ENCODE measurements at places on chromosomes 3 and 15.
A peak's percentile ranks its signal among the peaks of the same experiment; 100 is the strongest.

- DNase-seq = peak; percentile 34
Observed at GRCh38 chr3:174397848-174398247, 461.3 kb upstream of the NAALADL2 start.

GRCh38 chr3:99110401-99110800 lies 208.9 kb upstream of the DCBLD2 start:
- no peak for DNase-seq

- peak; percentile 73 for DNase-seq
Observed at GRCh38 chr3:44058022-44058867, 183.4 kb upstream of the TOPAZ1 start.

DNA sequence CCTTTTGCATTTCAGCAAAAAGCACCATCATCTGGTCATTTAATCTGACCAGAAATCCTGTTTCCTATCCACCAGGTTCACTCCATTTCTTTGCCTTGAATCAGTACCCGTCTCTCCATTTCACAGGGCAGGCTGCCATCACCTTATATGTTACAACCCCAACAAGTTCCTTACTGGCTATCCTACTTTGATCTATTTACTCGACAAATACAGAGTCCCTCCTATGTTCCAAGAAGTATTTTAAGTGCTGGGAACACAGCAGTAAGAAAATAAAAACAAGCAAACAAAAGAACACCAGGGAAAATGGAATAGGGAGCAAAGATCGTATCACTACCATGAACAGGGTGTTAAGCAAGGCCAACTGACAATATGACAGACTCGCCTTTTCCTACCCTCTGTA lies 295.2 kb upstream of the WNT5A start:
- no peak for DNase-seq

DNA sequence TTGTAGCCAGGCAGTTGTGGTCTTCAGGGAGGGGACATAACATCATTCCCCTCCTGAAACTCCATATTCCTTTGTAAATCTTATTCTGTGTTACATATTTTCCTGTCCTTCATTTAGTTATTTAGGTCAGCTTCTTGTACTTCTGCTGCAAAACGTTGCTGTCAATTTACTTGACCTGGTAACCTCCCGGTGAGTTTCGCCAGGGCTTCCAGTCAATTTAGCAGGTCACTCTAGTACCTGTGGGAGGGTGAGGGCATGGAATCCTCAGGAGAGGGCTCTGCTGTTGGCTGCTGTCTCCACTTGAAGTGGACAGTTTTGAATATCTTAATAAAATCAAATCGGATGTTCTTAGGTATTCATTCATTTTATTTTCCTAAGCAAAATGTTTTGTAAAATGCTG lies 29.6 kb downstream of the FNDC3B start:
- no peak for DNase-seq

GRCh38 chr15:65384895-65385869 lies 7.4 kb upstream of the IGDCC3 start:
- DNase-seq = peak; percentile 68

GRCh38 chr3:99484871-99485270 lies 153.5 kb upstream of the COL8A1 start:
- DNase-seq = peak; percentile 69

DNA sequence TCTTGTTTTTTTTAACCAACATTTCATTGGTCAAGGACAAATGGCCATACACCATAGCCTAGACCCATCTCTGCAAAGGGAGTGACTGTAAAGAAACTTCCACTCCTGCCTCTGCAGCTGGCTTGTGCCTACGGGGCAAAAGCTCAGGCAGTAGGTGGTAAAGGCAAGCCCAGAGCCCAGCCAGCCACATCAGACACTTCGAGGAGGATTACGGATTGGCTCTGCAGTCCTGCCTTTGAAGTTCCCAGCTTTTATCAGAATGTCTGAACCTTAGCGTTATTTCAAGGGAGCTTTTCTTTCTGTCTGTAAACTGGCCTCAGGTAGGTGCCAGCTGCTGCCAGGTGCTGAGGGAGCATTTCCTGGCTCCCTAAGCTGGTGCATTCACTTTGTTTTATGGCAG lies 15.6 kb downstream of the ZNF710 start:
- no peak for DNase-seq

GRCh38 chr15:65578904-65579728 lies 31.8 kb downstream of the INTS14 start:
- DNase-seq = no peak

DNA sequence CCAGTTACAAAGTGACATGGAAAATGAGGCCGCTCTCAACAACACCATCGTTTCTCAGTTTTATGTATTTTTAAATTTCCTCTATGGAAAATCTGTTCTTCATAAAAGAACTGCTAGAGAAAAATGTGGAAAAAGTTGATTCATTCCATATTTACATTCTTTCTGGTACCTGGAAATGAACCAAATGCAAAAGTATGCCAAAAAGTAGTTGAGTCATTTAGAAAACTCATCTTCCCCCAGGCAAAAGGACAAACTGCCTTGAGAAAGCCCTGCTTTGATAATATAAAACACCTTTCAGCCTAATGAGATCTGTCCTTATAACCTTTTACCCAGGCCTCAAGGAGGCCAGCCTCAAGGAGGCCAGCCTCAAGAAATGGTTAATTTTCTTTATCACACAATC lies 283.0 kb upstream of the VEPH1 start:
- peak; percentile 96 for DNase-seq

GRCh38 chr15:33378866-33379480 lies 68.2 kb downstream of the RYR3 start:
- DNase-seq = no peak

DNA sequence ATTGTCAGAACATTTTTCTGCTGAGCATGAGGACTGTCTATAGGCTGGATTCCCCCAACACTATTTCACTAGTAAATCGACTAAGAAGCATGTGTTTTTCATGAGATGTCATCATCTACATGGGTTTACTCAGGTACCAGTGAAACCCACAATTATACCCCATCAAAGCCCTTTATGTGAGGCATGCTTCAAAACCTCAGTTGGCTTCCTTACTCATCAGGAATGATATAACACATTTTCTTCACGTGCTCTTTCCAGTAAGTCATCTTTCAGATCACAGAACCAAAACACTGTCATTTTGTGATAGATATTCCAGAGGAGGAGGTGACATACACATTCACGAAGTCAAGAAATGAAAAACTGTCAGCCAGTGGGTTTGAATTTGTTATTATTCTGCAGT lies 116.5 kb downstream of the ANO10 start:
- DNase-seq = peak; percentile 33

GRCh38 chr3:117898722-117899522 lies 1135.7 kb downstream of the IGSF11 start:
- no peak for DNase-seq

GRCh38 chr3:117681619-117682018 lies 972.0 kb downstream of the TUSC7 start:
- DNase-seq = peak; percentile 33

DNA sequence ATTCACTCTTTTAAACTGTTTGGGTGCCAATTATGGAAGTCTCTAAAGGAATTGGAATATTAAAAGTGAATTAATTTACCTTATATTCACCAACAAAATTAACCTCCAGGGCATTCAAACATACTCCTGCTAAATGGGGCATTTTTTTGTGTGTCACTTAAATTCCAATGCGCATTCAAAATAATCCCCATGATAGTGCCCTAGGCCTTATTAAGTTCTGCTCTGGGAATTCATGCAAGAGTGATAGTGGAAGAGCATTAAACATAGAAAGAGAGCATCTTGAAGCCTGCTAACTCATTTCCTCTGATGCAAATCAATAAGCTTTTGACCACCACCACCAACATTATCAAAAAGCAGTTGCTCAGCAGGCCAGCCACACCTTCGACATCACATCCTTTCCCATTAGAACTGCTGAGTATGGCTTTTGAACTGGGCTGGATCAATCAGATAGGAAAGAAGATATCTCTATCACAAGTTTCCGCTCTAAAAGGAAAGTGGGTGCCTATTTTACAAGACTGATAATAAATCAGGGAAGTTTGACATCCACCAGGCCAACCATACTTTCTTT lies 156.7 kb downstream of the TMCO5A start:
- no peak for DNase-seq

DNA sequence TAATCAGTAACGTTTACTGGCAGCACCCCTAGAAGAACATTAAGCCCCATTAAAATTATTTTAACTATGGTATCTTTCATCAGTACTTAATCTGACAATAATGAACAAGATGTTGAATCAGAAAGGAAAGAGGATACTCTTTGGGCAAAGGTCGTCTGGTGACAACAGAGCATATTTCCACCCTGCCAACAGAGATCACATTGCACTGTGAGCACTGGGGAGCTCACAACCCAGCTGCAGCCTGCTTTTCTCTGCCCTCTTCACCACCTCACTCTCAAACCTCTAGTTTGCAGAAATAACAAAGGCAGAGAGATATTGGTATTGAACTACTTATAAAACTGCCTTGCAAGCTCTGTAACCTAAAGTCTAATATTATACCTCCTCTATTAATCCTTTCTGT lies 130.0 kb downstream of the FBN1 start:
- DNase-seq = no peak

GRCh38 chr3:196868297-196868661 lies 559 bp downstream of the SENP5 start:
- DNase-seq = peak; percentile 54

DNA sequence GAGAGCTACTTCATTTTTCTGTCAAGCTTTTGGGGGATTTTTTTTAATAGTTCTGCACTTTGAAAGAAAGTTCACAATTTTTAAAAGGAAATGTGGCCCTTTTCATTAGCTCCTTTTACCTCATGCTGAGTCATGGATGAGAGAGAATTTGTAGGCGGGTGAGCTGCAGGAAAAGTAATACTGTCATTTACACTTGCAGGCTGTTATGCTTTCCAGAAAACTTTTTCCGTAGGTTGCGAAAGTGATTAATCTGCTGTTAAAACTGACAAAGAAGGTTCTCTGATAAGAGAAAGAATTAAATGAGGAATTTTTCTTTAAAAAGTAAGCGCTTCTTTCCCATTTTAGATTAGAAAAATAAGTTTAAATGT lies 430.2 kb downstream of the LPP start:
- peak; percentile 85 for DNase-seq

DNA sequence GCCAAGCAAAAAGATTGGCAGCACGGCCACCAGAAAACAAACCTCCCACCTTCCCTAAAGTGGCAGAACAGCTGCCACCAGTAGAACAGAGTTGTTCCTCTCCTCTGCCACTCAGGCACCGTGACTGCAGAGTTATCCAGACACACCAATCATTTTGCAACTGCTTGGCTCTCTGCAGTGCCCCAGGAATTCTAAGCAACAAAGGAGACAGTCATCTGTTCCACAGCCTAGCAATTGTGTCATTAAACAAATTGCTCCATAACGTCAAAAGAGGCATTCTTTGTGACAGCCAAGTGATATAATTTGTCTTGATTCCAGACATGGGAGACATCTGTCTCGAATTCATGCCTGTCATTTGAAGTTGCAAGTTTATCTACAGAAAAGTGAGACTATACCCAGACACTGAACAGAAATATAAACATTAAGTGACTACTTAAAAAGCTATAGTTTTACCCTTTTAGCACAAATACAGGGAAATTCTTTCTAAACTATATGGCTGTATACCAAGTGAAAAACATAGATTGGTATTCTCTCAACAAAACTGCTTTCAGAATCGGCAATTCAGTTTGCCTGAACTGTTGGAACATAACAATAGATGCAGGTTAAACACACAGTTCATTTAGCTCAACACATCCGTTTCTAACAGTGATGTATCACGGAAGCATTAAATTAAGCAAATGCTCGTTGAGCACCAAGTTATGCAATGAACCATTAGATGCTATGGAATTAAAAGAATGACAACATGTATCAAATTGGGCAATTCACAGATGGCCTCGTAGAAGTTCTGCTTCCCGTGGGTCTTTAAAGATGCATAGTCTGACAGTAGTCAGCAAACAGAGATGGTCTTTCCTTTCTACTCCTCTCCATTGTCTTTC lies 281.3 kb downstream of the FGF12 start:
- peak; percentile 35 for DNase-seq

GRCh38 chr15:56207092-56207491 lies 36.6 kb downstream of the RFX7 start:
- no peak for DNase-seq

GRCh38 chr15:69987492-69988489 lies 109.9 kb downstream of the TLE3 start:
- peak; percentile 70 for DNase-seq

- no peak for DNase-seq
Observed at GRCh38 chr3:105802118-105802706, 66.6 kb downstream of the CBLB start.

GRCh38 chr3:13883681-13884080 lies 3.8 kb upstream of the WNT7A start:
- DNase-seq = no peak

DNA sequence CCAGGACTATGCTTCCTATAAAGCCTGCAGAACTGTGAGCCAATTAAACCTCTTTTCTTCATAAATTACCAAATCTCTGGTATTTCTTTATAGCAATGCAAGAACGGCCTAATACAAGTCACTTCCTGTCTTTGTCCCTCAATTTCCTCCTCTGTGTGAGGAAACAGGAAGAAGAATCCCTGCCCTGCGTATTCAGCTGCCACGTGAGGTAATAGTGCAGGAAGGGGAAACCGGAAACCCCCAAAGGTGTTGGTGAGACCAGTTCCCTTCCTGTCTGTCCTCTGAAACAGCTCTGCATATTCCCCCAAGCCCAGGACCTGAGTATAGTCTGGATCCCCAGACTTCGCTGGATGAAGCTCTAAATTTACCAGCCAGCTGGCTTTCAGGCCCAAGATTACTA lies 18.1 kb upstream of the PTPN23 start:
- no peak for DNase-seq
